ENCODE measurements at places on chromosomes 4 and X.

GRCh38 chr4:70746179-70746839, 24.5 kb downstream of the RUFY3 start:
- no peak for DNase-seq

DNA sequence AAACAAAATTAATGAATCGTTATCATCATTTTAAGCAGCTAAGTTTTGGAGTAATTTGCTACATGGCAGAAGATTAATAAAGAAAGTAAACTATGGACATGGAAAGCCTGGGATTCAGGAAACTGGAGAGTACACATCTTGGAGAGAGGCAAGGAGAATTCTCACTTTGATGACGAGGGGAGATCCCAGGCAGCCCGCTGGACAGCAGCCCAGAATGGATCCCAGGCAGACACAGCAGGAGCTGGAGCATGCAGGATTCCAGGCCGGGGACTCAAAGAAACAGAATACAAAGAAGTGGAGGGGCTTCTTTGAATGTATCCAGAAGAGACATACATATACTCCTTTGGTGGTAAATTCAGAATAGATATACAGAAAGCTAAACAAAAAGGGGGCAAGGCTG, 118.0 kb upstream of the ATP6AP2 start:
- no peak for DNase-seq

DNA sequence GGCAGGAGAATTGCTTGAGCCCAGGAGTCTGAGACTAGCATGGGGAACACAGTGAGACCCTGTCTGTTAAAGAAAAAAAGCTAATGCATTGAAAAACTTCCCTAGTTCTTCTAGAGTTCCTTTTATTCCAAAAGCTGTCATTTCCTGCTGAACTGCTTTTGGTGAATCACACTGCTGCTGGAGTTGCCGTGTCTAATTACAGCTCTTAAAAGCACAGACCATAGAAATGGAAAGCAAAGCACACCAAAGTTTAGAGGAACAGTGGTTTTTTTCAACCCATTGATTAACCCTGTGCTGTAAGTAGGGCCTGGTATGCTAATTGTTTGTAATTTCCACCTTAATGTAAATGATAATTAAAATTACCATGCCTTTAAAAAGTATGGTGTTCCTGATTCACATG, 52.4 kb downstream of the SEPTIN11 start:
- DNase-seq: no peak

DNA sequence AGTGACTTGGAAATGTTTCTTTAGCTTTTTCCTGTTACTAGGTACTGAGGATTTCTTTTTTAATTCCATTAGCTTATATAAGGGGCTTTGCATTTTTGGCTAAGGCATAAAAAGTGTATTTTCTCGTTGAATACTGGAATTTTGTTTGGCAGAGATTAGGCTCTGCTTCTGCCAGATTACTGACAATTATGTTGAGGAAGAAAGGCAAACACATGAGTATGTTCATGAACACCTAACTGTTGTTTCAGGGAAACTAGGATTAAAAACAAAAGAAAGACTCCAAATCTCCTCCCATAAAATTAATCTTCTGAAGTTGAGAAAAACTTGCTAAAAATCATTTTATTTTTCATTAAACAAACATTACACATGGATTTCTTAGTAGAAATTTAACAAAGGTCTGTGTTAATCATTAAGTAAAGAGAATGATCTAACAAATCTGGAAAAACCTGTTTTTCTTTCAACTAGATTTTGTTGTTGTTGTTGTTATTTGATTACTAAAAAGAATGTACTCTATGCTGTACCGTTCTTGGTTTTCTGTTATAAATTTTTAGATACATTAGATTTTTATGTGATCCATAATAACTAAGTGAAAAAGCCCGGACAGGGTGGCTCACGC, 43.3 kb upstream of the STAG2 start:
- DNase-seq: no peak

DNA sequence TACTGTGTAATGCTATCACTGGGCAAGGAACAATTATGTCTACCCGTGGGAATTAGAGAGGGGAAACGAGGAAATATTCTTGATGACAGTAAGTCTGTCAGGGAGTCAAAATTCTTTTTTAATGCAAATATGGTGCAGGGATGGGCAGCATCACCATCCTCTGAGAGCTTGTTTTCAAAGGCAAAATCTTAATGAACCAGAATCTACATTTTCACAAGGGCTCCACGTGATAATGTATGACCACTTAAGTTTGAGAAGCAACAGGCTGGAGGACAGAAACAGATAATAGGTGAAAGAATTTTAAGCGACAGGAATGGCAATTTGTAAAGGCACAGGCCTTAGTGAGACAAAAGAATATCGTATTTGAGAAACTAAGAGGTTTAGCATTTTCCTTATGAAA, 63.4 kb downstream of the CLOCK start:
- DNase-seq: no peak

DNA sequence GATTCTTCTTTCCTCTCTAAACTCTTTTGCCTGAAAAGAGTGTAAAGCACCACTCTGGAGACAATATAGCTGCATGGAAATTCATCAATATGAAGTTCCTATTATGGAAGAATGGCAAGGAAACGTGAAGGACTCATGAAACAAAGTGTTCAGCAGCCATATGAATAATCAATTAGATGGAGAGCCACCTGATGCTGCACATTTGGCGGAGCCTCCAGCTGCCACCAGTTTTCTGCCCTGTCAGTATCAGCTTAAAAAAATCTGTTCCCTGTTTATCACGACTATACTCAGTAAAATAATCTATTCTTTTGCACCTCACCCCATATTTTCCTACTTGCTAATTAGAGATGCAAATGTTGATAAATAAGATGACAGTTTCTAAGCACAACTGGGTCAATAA, 276.0 kb downstream of the UNC5C start:
- no peak for DNase-seq

DNA sequence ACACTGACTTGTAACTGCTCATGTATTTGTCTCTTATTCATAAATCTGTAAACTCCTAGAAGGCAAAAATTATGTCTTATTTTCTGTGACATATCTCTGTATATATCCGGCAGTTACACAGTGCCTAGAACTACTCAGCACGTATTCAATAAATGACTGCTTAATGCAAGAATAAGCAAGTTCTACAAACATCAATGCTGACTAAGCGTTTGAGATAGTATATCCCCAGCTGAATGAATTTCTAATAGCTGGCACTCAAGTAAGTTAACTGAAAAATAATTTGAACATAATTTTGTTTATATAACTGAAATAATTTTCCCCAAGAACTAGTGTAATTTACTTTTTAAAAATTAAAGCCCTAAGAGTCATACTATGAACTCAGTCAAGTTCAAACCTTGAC, 113.7 kb downstream of the ARAP2 start:
- no peak for DNase-seq

DNA sequence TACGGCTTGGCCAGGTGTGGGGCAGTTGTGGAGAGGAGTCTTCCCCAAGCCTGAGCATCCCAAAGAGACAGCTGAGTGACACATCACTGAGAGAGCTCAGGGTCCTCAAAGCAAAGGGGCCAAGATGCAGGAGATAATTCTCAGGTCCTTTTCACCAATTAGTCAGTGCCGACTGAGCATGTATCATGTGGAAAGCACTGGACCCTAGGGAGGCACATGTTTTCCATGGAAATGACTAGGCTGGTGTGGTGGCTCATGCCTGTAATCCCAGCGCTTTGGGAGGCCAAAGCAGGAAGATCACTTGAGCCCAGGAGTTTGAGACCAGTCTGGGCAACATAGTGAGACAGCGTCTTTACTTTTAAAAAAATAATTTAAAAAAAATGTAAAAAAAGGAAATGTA, 67.3 kb upstream of the PRPS1 start:
- no peak for DNase-seq

DNA sequence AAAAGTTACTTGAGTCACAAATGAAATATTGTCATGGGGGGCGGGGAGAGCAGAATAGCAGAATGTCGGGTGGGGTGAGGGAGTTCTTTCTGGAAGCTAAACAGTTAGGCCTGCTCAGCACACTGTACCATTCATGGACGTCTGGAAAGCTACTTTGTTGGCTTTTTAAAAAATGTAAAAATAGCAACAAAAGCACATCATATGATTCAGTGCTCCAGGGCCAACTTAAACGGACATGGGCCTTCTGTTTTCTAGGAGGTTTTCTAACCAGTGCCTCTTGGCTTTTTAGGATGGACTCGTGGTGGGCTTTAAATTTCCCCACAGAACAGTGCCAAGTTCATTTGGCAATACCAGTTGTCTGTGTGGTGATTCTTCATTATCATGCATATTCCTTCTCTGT, 57.4 kb upstream of the CLCN4 start:
- DNase-seq: no peak

DNA sequence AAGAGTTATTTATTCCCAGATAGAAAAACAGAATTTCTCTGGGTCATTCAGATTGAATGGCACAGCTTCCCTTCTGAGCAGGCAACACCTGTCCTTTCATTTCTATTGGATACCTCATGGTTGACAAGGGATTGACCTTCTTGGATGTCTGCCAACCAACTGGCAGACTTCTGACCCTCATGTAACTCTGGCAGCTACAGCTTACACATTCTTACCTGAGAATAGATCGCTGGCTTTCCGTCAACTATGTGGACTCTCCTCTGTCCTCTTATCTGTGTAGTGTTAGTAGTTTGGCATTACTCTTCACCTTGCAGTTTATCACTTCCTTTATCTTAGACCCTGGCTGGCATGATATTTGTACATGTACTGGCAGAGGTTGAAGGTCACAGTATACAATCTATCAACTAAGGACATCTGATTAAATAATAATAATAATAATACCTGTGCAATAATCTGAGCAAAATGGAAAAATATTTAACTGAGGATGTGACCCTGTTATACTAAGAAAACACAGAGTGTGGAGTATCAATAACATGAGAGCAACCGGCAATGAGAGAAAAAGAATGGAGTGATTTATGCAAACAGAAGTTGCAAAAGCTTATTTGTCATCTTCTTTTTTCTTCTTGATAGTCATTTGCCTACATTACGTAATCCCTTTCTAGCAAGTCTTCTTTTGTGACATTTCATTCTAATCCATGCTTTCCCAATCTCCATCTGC, 1118.2 kb downstream of the ARAP2 start:
- DNase-seq: no peak

DNA sequence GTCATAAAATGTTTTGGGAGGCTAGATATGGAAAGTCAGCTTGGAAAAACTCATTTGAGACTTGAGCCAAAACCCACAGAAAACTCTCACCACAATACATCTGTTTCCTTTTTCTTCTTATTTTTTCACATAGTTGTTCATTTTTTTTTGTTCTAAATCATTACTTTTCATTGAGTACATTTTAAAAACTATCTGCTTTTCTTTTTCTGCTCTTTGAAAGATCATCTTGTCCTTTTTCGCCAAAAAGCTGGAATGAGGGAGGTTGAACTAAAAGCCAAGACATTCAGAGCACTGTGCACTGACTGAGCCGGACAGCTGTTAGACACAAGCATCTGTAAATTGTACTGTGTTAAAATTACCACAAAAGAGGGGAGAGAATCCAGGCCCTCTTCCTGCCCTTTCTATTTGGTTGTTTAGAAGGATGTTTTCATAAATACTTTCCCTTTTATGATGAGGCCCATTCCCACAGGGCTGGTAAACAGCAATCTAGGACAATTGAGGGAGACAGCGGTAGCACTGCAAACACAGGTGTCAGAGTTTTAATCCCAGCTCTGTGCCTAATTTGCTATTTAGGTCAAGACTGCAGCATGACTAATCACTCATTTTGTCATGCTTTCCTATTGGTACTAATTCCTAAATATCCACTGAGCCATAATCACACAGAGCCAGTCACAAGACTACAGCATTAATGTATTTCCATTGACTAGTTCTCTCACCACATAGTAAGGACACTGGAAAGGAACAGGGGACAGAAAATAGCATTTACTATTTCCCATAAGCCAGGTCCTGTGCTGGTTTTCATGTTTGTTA, 7.3 kb upstream of the RNF150 start:
- no peak for DNase-seq

DNA sequence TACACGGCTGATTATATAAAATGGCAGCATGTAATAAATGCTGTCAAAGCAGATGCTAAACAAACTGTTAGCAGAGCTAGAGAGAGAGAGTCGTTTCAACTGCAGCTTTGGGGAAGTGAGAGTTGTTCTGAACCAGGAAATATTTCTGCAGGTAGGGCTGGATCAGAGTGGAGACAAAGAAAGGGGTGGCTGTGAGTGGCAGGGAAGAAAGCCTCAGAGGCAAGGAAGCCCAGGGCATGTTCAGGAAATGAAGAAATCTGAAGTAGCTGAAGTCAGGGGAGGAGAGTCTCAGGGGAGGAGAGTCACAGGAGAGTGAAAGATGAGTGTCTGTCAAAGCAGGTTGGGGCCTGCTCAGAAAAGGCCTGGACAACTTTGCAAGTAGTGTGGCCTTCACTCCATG, 48.4 kb upstream of the RPS6KA3 start:
- DNase-seq: no peak

DNA sequence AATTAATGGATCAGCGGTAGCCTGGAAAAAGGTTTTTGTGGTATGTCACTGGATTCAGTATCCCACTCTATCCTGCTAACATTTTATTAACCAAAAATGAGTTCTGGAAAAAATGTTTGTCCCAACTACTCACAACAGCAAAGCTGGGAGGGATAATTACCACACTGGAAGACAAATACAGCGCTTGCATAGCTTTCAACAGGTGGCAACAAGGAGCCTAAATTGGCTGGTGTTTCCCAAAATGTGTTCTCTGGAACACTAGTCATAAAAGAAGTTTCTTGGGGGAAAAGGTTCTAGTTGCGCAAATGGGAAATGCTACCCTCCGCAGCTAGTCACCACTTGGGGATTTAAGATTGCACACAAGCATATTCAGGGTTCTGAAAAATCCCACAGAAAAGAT, 54.6 kb downstream of the BEND2 start:
- DNase-seq: no peak

- DNase-seq: no peak
Observed at GRCh38 chr4:2186865-2187172, 55.1 kb downstream of the HAUS3 start.

- DNase-seq: no peak
Observed at GRCh38 chr4:163747886-163748285, 253.4 kb downstream of the TMA16 start.

- DNase-seq: no peak
Observed at GRCh38 chrX:12988797-12989196, 13.9 kb downstream of the TMSB4X start.

- no peak for DNase-seq
Observed at GRCh38 chrX:68490644-68491043, 8.2 kb upstream of the YIPF6 start.

DNA sequence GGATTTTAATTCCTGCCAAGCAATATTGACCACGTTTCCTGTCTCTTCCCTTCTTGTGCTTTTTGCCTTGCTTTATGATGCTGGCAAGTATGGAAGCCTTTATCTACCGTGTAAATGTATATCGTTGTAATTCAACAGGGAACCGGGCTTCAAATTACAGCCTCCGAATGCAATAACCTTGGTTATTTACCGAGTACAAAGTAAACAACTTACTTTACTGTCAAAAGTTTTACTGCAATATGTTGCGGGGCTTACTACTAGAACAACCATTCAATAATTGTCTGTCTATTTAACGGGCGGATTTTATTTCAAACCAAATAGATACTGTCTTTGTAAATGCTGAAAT, 73.1 kb downstream of the PALLD start:
- DNase-seq: no peak

DNA sequence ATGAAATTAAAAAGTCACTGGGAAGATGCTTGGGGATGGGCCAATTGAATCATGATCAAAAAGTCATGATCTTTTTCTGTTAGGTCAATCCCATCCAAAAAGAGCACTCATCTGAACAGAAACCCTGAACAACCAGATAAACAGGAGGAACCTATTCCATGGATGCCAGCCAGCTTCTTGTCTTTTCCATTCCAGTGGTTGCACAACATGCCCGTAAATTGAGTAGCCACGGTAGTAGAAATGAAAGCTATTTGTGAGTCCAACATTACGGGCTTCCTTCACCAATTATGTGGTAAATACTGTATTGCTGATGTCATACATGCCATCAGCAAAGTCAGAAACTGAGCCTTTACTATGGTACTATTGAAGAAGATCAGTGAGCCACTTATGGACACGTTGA, 982.4 kb upstream of the HS3ST1 start:
- no peak for DNase-seq
